Neuronal stem cell (in vitro differentiated cells): ENCODE measurements at places on chromosomes 16 and 17.

GRCh38 chr17:8225813-8226535 lies 15.6 kb upstream of the AURKB start:
- DNase-seq = peak; percentile 74

DNA sequence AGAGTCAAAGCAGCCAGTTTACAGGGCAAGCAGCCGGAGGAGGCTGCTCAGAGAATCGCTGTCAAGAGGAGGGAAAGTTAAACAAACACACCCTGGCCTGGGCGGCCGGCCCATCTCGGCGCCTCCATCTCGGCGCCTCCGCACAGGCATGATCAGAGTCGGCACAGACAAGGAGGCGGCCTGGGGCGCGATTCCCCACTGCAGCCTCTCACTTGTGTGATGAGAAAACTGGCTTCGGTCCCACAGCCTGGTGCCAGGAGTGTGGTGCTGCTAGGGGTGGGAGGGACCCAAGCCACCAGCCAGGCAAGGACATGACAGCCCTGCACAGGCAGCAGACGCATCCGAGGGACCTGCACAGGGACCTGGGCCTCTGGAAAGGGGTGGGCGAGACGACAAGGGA lies 17.7 kb downstream of the SLC38A10 start:
- no peak for DNase-seq

- DNase-seq = no peak
Observed at GRCh38 chr17:49516180-49516579, 21.1 kb downstream of the NGFR start.

DNA sequence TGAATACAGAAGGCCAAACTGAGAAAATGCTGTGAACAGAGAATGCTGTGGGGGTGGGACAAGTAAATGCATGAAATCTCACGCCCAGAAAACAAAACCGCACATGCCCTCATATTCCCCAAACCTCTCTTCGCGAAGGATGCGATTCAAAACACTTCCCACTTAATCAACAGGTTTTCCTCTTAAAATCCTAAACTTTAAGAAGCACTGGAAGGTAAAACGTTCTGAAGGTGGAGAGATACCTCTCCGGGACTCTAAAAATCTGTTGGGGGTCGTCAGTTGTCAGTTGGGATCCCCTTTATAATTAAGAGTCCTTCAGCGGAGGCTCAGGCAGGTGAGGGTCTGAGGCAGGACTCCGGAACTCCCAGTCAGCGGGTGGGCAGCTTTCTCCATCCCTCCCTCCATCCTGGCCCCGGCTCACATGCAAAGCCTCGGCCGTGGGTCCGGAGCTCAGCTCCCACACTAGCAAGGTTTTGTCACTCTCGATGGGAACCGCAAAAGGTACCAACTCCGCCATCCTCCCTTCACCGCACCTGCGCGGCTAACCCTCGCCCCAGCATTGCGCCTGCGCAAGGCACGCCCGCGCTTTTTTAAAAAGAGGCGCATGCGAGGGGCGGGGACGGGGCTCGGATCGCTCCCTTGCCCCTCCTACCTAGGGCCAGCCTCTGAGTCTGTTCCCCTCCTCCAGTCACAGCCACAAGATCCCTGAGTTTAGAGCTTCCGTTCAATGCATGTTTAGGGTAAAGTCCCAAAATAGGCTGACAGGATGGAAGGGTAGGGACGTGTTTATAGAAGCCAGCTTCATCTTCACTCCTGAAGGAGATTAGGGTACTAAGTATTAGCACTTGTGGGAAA lies at the start of gene RDM1:
TSS of gene RDM1 (minus strand) at position 563 of the 855 bp plus-strand sequence. CDS start at position 517, 46 bp downstream.
- DNase-seq = peak; percentile 73

GRCh38 chr16:80940069-80940856 lies 66.4 kb downstream of the CMC2 start:
- no peak for DNase-seq

GRCh38 chr16:71931599-71931998 lies 36.3 kb downstream of the IST1 start:
- DNase-seq = no peak

DNA sequence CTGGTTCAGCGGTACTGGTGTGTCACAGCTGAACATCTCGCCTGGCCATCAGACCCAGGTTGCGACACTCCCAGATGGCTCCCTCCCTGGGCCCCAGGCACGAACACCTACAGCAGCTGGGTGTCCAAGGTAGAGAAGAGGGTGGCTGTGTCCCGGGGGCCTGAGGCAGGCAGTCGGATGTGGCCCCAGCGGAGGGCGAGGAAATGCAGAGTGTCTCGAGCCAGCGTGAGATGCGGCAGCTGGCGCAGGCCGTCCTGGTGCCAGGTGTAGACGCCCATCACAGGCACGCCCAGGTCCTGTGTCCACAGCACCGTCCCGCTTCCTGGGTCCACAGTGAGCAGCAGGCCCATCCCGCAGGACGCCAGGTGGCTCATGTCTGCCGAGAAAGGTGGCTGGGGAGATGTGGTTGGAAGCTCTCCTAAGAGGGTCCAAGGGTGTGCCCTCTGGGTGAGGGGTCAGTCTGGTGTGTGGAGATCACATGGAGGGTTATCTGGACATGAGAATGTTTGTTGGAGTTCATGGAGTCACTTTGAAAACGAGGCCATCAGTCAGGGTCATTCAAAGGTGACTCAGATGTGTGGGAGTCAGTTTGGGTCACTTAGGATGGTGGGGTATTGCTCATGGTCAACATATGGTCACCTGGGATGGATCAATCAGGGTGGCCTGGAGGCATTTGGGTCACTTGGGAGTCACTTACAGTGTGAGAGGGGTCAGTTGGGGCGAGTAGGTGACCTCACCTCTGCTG lies 8.1 kb downstream of the ERN2 start:
- no peak for DNase-seq

GRCh38 chr16:79286646-79287423 lies 313.7 kb downstream of the MAF start:
- no peak for DNase-seq

- DNase-seq = no peak
Observed at GRCh38 chr16:59558679-59559078, 824.6 kb upstream of the GOT2 start.

GRCh38 chr17:16456742-16457316 lies 35.2 kb downstream of the LRRC75A start:
- no peak for DNase-seq

- no peak for DNase-seq
Observed at GRCh38 chr17:56744721-56745120, 89.0 kb downstream of the C17orf67 start.

DNA sequence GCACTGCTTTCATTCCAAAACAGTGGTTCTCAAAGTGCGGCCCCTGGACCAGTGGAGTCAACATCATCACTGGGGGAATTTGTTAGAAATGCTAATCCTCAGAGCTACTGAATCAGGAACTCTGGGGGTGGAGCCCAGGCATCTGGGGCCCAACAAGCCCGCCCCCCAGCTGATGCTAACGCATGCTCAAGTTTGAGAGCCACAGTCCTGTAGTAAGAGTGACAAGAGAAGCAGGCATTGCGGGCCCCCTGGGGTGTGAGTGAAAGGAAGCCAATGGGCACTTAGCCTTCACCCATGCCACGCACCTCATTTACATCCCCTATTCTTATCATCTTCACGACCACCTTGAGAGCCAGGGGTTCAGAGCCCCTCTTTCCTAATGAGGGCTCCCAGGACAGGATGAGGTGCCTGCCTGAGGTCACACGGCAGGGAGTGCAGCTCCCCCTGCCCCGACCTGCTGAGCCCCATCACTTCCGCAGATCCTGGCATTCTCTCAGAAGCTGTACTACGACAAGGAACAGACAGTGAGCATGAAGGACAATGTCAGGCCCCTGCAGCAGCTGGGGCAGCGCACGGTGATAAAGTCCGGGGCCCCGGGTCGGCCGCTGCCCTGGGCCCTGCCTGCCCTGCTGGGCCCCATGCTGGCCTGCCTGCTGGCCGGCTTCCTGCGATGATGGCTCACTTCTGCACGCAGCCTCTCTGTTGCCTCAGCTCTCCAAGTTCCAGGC lies 9.1 kb downstream of the CA4 start:
- no peak for DNase-seq

DNA sequence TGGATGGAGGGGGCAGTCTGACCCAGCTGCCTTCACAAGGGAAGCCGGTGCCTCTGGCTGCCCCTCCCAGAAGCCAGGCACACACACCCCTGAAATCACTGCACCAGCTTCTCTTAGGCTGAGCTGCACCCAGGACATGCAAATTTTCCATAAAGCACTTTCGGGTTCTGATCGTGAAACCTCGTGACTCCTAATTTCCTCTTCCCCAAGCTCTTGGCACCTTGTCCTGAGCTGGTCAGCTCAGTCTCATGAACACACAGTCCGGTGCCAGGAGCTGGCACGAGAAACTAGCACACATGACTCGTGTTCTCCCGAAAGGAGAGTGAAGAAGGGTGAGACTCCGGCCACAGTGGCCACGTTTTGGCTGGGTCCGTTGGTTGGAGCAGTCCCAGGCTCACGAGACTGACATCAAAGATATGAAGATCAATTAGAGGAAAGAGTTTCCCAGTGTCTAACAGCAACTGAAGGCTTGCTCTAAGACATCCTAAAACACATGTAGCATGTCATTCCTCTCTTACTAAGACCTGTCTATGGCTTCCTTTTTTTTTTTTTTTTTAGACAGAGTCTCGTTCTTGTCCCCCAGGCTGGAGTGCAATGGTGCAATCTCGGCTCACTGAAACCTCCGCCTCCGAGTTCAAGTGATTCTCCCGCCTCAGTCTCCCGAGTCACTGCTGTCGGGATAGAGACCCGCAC lies 9.2 kb upstream of the ABR start:
- no peak for DNase-seq

DNA sequence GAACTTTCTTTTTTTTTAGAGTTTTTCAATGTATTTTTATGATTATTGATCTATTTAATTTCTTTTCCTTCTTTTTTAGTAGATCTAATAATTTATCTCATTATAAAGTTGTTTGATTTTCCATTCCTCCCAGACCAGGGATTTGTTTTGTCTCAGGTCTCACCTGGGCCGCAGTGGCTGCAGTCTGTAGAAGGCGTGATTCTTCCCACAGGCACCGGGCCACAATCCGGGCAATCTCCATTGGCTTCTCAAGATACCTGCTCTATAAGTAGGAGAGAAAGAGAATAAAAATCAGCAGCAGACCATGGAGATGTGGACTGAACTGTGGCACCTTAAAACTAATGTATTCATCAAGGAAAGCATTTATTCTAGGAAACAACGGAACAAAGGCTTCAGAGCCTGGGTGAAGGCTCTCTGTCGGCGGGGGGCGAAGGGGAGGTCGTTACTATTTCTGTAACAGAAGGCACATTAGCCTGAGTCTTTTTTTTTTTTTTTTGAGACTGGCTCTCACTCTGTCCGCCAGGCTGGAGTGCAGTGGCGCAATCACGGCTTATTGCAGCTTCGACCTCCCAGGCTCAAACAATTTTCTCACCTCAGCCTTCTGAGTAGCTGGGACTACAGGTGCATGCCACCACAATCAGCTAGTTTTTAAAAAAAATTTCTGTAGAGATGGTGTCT lies 42.7 kb downstream of the STAT3 start:
- DNase-seq = no peak

GRCh38 chr16:10552998-10553491 lies 27.4 kb downstream of the EMP2 start:
- no peak for DNase-seq

DNA sequence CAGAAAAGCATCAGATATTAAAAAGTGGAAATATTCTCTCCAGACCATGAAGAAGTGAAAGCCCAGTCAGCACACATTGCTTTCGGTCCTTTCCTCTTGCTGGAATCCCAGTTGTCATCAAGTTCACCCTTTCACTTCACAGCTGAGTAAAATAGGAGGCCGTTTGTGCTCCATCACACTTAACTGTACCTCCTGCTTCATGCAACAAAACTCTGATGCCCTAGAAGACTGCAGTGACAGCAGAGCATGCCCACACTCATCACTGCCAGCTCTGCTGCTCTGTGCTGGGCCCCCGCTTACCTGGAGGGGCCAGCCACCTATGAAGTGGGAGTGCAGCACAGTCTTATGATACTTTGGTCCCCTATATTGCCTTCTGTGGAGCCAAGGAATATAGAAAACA lies 62.5 kb downstream of the N4BP1 start:
- no peak for DNase-seq

GRCh38 chr16:1580256-1580655 lies 31.6 kb downstream of the IFT140 start:
- no peak for DNase-seq

DNA sequence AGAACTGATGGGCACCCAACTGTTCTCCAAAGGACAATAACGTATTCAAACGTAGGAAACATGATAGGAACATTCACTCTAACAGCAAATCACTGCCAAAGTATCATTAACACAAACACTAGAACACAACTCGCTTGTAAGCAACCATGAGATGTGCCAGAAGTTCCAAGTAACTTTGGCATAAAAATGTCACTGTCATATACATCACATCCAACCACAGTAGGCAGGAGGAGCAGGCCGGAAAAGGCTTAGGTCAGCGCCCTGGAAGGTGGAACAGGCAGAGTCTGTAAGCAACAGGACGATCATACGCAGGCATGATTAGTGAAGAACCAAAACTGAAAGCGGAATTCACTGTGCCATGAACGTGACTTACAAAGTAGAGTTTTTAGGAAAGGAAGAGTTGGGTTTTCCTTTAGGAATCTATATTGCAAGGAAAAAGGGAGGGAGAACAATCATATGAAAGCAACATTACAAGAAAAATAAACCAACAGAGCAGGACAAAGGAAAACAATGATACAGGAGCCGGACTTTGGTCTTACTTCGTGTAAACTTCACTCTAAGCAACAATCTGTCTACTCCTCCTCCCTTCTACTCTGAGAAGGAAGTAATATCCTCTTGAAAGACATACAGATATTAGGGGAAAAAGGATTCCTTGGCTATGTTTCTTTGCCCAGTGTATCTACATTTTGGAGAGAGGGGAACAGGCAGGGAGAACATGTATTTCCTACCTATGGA lies 52.3 kb downstream of the YWHAE start:
- no peak for DNase-seq

DNA sequence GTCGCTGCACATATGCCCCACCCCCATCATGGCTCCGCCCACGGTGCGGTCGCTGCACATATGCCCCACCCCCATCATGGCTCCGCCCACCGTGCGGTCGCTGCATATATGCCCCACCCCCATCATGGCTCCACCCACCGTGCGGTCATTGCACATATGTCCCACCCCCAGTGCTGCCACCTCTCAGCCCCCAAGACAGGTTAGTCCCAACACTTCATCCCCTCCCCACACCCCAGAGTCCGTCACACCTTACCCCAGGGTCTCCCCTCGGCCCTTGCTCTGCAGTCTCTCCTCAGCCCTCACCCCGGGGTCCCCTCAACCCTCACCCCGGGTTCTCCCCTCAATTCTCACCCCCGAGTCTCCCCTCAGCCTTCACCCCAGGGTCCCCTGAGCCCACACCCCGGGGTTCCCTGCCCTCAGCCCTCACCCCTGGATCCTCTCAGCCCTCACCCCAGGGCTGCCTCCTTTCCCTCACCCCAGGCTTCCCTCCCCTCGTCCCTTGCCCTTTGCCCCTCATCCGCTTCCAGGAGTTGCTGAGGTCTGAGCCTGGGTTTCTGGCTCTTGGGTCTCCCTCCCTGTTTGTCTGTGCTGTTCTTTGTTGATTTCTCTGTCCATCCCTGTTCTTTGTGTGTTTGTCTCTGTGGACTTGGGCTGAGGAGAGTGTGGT lies 25.6 kb downstream of the TPSG1 start:
- DNase-seq = no peak
